ENCODE measurements at places on chromosomes 4 and X.

- DNase-seq: no peak
Observed at GRCh38 chrX:46876901-46877300, 35.3 kb upstream of the JADE3 start.

DNA sequence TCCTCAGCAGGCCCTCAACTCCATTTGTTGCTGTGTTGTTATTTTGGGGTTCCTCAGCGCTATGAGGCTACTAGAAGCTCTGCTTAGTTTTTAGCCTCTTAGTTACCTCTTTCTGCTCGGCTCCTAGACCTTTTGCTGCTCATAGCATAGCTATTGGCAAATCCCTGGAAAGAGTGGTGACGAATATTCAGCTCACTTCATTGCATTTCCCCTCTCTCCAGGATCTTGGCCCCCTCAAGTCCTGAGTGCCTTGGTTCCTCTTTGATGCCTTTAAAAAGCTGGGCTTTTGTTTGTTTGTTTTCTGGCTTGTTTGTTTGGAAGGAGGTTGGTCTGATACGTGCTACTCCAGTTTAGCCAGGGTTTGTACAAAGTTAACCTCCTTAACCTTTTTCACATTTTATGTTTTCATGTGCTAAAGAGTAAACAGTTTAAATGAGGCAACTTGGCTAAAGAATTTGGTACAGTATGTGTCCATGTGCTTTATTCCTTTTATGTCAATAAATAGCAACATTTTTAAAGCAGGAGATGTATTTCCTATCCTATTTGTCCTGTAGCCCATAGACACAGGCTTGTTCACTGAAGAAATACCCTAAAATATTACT lies 31.5 kb downstream of the SMAD1 start:
- no peak for DNase-seq

- DNase-seq: peak; percentile 11
Observed at GRCh38 chr4:78528327-78528726, 23.2 kb upstream of the ANXA3 start.

DNA sequence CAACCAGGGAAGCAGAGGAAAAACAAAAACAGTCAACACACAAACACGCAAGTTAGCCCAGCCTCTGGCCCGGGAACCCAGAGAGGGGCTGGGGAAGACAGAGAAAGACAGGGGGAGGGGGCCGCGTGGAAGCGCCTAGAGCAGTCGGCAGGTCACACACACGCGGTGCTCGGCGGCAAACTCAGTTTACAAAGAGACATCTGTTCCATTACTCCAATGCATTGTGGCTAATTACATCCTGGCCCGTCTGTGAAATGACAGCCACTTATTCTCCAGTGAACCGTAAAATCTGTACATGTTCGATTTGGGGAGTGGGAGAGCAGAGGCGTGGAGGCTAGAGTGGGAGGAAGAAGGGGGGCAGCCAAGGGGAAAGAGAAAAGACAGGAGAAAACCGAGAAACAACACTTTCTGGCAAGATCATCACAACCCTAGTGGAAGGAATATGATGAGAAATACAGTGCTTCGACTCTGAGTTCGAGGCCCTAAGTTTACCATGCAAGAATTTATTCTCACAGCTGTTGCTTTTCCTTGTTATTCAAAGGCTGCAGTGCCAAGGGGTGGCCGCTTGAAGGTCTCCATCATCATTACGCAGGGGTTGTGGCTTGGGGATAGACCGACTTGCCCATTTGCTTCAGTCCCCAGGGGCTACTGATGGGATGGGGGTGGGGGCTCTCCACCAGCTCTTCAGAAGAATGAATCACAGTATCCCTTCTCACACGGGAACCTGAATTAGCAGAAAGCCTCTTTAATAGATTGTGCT lies 167.7 kb downstream of the MGST2 start:
- no peak for DNase-seq

DNA sequence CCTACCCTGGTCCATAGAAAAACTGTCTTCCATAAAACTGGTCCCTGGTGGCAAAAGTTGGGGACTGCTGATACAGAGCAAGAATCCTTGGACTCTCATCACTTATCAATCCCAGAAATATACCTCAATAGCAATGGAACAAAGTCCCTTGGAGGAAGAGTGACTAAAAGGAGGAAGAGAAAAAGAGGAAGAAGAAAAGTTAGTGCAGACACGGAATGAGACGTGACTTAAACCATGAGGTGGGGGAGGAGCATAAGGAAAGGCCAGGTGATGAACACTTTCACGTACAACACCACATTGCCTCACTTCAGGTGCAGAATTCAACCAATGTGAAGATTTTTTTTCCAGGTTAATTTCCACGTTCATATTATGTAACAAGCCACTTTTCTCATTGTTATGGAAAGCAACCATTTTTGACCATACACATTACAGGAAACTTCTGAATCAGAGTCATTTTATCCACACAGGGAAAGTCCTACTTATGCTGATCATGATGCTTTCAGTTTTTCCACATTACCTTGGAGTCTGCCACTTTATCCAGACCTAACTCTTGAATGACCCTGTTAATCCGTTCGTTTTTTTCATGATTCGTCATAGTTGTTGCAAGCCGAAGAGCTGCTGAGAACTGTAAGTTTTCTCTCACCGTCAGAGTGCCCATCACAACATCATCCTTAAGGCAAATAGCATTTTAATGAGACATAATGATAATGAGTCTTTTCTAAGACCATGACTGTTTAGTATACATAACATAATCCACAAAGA lies 27.7 kb downstream of the ABCG2 start:
- no peak for DNase-seq

- no peak for DNase-seq
Observed at GRCh38 chr4:10773656-10774055, 89.1 kb upstream of the CLNK start.

DNA sequence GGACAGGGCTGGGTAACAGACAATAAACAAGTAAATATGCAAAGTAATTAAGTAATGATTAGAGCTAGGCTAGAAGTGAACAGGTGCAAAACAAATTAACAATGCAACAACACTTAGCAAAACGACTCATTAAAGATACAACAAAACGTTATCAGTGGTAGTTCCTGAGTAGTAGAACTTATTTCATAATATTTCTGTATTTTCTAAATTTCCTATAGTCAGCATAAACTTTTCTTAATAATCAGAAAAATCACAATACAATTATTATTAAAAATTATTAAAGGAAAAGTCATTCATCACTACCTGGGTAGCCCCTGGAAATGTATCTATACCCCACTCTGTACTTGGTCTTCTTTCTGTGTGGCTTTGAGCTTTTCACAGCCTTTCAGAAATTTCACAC lies 166.6 kb downstream of the GBA3 start:
- DNase-seq: no peak

GRCh38 chr4:136812100-136812880 lies 720.0 kb downstream of the PCDH18 start:
- DNase-seq: no peak

- peak; percentile 33 for DNase-seq
Observed at GRCh38 chrX:100994352-100995281, 25.1 kb downstream of the ARL13A start.

DNA sequence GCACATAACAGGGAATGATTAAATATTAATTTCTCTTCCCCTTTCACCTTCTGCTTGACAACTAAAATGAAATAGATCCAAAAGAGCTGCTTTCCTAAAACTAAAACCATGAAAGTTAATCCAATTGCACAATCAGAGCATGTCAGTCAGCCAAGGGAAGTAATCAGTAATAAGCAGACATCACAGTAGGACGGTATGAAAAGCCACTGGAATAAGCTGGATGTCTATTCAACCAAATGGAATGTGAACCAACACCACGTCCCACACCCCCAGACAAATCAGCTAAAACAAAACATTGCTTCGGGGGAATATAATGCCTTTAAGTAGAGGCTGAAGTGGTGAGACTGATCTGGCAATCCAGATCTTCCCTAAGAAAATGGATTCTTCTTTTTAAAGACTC lies 859.4 kb upstream of the FTHL17 start:
- peak; percentile 71 for DNase-seq

- no peak for DNase-seq
Observed at GRCh38 chrX:115183980-115184379, 5.2 kb upstream of the RBMXL3 start.

DNA sequence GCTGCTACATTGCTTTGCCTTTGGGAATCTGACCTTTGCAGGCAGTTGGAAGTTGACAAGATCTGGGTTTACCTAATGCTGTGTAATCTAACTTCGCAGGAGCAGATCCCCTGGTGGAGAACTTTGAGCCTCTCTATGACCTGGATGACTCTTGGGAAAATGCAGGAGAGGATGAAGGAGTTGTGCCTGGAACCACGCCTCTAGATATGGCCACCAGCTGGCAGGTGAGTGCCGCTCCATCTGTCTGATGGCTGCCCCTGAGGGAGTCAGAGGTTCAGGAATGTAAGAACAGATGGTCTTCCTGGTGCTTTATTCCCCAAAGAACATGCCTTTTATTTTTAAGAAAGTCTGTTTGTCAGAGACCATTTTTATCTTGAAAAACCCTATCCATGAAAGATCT lies 109.3 kb downstream of the NFKB1 start:
- DNase-seq: no peak

GRCh38 chr4:77155631-77156452 lies 1.2 kb upstream of the CCNG2 start:
- no peak for DNase-seq

DNA sequence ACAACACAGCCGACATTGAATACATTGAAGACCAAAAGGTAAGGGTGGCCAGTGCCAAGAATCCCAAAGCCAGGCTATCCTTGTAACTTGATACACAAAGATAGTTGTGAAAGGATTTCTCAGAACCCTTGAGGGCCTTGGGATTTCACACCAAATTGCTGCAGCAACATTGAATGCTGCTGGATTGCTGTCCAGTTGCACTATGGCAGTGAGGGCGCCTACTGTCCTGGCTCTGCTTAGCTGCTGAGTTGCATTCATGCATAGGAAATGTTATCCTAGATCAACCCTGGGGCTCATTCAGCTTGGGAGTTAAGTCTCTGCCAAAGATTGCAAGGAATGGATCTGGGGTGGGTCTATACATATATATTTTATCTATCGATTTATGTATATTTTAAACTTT lies 38.7 kb downstream of the LONRF3 start:
- DNase-seq: no peak

DNA sequence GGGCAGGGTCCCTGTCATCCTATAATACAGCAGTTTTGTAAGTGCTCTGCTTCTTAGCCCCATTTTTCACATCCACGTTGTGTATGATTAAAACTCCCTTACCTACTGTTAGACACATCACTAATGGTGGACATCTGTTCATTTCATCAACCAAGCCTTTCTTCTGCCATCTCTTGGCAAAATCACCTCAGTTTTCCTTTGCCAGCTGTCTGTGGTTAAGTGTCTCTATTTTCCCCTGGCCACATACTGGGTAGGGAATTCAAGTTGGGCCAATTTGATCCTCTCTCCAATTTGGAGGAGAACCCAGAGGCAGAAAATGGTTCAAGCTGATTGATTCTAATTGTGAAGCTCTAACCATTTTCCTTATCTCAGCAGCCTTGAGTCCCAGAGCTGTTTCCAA lies 436.1 kb downstream of the PCDH7 start:
- DNase-seq: no peak

GRCh38 chr4:184848510-184848909 lies 22.7 kb upstream of the ACSL1 start:
- no peak for DNase-seq

DNA sequence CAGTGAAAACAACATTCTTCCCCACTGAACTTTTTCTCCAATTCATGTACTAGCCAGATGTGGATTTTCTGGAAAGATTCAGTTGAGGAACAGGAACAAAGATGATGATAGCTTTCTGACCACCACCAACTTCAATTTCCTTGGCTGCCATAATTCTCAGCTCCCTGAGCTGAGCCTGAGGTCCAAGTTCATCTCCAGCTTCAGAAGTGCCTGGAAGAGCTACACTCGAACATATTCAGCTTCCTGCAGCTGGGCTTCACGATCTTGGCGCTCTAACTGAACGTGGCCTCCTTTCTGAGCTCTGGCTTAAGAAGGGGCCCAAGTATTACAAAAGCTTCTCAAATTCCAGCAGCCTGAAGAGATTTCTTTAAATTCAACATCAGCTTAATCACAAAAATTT lies 83.9 kb downstream of the QDPR start:
- no peak for DNase-seq

- DNase-seq: no peak
Observed at GRCh38 chr4:4859799-4860599, 534 bp downstream of the MSX1 start.

DNA sequence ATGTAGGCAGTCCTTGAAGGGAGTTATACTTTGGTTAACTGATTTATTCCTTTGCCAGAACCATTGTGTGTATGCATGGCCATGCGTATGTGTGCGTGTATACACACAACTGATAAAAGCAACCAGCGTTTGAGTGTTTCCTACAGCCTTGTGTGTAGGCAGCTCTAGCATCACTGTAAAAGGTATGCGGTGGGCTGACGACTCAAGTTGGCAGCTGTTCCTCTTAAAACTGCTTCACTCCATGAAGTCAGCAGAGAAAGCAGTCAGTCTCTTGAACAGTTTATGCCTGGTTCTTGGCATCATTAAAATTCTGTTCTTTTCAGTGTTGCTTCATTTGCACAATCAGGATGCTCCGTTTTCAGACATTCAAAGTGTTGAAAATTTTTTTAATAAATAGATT lies 103.5 kb upstream of the FRMPD4 start:
- no peak for DNase-seq

- DNase-seq: no peak
Observed at GRCh38 chr4:113697429-113697828, 64.1 kb downstream of the CAMK2D start.

- DNase-seq: no peak
Observed at GRCh38 chr4:137359691-137360315, 172.5 kb downstream of the PCDH18 start.

DNA sequence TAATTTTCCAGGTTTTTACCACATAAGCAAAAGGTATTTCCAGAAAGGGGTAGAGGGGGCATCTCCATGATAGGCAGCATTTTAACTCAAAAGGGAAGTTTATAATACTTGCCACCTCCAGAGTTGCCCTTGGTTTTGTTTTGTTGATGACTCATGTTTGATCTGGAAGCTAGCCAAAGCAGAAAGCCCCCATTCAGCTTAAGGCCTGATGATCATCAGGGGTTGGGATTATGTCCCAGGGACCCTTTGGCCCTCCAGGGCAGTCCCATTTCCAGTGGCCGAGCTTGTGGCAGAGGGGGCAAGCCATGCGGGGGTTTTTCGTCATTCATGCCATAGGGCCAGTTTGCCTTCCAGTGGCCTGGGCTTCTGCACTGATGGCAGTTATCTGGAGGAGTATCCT lies 143.0 kb upstream of the PLAC1 start:
- DNase-seq: no peak

- DNase-seq: no peak
Observed at GRCh38 chrX:54695231-54695630, 102.8 kb downstream of the ITIH6 start.

- peak; percentile 88 for DNase-seq
Observed at GRCh38 chr4:7843831-7844593, 95.6 kb downstream of the AFAP1 start.

GRCh38 chrX:114338870-114339269 lies 245.0 kb upstream of the HTR2C start:
- no peak for DNase-seq

- peak; percentile 64 for DNase-seq
Observed at GRCh38 chr4:38190717-38191178, 230.6 kb downstream of the PTTG2 start.

DNA sequence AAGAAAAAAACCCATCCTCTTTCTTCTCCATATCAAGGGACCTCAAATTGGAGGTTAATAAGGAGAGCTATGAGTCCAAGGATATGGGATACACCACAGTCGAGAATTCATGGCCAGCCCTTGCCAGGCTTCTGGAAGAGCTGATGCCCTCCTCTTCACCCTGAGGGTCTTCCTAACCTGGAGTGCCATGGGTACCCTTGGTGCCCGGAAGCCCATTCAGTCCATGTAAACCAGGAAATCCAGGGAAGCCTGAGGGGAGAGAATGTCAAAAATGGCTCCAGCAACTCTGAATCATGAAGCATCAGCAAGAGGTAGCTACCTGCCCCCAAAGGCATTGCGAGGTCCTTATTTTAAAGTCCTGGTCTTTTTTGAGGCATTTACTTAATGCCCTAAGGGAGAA lies 78.2 kb downstream of the ATG4A start:
- no peak for DNase-seq
